Activated CD8-positive, alpha-beta memory T cell treated with anti-CD3 and anti-CD28 coated beads for 24 hours (primary cell): ENCODE measurements at places on chromosomes 3 and 15.
A peak's percentile ranks its signal among the peaks of the same experiment; 100 is the strongest.

DNA sequence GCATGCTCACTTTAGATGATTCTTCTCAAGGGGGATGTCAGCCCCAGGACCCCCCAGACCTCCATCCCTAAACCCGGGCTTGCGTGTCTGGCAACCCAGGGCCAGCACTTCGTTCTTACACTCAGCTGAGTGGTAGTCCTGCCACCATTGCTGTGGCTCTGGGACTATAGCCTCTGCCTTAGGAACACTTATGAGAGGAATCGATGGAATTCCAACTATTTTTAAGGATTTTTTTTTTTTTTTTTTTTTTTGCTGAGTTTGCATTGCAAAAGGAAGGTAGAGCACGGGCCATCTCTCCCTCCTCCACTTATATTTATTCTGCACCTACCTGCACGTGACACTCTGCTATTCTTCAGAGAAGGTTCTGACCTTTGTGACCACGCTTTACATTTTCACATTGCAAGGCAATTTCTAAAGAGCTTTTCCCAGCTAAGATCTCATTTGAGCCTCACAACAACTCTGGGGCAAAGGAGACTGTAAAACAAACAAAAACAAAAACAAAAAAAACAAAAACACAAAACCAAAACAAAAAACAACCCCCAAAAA is 113.9 kb downstream of the LPP start:
- DNase-seq: no peak

DNA sequence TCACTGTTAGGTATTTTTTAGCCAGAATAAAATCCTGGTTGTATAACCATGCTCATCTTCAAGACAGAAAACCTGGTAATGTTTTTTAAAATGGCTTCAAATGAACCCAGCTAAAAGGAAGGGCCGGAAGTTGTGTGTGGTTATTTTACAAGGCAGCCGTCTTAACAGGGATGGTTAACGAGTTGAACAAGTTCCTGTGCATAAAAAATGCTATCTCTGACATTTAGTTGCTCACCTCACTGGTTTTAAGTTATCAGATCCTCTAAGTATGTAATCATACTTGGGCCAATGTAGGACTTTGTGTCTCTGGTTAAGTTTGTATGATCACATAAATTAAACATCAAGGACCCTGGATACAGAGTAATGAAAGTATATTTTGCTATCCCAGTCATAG is 2.1 kb downstream of the ATP11B start:
- DNase-seq: no peak

DNA sequence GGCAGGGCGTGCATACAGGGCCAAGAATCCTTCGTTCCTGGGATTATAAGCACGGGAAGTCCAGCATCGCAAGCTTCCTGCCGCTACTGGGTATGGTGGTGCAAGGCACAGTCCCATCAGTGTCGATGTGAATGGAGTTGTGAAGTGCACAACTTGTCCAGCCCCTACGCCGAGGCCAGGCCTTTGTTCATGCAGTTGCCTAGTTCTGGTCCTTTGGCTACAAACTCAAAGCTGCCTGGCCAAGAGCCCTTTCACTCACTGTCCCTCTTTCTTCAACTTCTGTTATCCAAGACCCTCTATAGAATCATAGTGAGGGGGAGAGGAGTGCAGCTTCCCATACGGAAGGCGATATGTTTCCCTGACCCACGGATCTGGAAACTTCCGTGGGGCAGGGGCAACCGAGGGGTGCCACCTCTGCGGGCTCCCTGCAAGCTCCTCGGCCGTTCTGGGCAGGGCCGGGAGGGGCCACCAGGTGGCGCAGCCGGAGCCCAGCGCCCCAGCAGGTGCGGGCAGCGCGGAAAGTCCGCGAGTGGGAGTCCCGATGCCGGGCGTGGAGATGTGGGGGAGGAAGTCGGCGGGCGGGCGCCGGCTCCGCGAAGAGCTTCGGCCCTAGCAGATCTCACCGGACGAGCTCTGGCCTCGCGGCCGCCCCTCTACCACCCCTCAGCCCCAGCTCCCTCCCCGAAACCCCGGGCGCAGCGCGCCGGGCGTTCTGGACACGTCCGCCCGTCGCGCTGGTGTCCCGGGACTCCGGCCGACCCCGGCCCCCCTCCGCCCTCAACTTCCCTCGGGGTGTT is 693 bp downstream of the RASGRP1 start:
- peak; percentile 96 for DNase-seq

DNA sequence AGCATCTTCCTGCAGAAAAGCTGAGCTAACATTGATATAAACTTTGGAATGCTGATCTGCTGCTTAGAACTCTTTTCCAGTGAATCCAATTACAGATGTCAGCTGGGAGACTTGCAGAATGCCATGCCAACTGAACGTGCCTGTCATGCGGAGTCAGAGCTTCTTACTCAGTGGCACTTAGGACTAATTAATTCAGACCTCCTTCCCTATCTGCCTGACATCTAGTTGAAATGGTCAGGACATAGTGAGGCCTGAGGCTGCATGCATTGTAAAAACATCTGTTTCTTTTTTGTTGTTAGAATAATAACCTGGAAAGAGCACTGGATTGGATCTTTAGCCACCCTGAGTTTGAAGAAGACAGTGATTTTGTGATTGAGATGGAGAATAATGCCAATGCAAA is 112.6 kb downstream of the USP13 start:
- DNase-seq: no peak

GRCh38 chr3:129315223-129315997 is 36.7 kb downstream of the HMCES start:
- peak; percentile 79 for DNase-seq
